ENCODE measurements at places on chromosomes 3 and 15.
A peak's percentile ranks its signal among the peaks of the same experiment; 100 is the strongest.

- no peak for DNase-seq
These were observed 64.7 kb upstream of the EPHB3 start for GRCh38 chr3:184496933-184497332.

- DNase-seq = peak; percentile 71
These were observed 17.7 kb downstream of the TTC21A start for GRCh38 chr3:39124876-39125840.

DNA sequence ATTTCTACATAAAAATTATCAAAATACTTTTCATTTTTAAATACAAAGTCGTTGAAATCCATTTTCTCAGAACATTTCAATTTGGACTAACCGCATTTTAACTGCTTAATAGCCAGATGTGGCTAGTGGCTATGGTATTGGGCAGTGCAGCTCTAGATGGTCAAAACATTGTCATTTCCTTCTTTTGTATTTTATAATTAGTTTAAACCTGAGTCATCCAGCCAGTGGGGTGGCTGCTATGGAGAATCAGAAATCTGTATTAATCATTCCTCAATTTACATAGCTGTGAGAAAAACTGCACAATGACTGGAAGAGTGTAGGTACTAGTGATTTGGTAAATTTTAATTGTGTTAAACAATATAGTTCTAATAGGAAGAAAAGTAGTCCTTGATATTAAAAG is 245.3 kb downstream of the PDZRN3 start:
- DNase-seq = no peak

GRCh38 chr3:30294241-30294667 is 312.1 kb upstream of the TGFBR2 start:
- no peak for DNase-seq

GRCh38 chr3:52181543-52181942 is 16.4 kb upstream of the ALAS1 start:
- no peak for DNase-seq

GRCh38 chr15:85277847-85278370 is 102.5 kb upstream of the AKAP13 start:
- DNase-seq = no peak

DNA sequence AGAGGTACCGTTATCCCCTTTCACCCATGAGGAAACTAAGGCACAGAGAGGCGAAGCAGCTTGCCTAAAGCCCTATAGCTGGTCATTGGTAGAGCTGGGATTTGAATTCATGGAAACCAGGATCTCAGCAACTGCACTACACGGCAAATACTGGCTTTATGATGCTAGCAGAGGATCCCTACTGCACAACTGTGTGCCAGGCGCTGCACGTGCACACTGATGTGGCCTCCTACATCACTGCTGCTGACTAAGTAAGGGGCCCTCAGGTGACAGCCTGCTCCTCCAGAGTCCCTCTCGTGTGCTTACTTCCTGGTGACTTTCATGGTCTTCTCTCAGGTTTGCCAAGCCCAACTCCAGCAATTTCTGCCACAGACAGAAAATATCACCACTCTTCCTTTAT is 3.4 kb upstream of the POLG start:
- no peak for DNase-seq

GRCh38 chr3:12611117-12611516 is 52.8 kb downstream of the RAF1 start:
- DNase-seq = no peak

GRCh38 chr3:183576487-183577107 is 21.1 kb upstream of the KLHL6 start:
- peak; percentile 17 for DNase-seq

GRCh38 chr15:56752986-56753385 is 19.7 kb upstream of the ZNF280D start:
- DNase-seq = no peak

DNA sequence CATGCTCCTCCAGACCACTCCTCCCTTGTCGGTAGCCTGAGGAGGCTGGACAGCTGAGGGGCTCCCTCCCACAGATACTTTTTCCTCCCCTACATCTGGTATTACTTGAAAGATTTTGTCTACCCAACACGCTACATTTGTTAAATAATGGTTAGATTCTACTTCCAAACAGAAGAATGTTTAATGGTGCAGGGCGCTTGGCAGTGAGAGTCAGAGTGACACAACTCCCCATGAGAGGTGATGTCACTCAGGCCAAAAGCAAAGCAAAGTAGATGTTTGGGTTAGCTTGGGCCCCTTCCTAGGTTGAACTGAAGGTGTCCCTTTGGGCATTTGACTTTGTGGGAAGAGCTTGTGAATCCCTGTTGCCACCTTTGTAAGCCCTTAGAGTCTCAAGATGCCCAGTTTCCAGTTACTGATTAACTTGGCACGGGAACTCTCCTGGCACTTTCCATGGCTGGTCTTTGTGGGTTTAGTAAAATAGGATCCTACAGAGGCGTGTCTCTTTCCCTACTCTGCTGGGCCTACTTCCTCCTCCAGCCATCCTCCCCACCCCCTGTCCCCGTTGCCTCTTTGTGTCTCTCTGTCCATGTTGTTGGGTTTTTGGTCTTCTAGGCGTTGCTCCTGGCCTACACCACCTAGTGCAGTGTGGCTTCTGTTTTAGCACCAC is 5.6 kb downstream of the LIMD1 start:
- no peak for DNase-seq

- DNase-seq = no peak
These were observed 101.5 kb upstream of the CRBN start for GRCh38 chr3:3281024-3281423.

DNA sequence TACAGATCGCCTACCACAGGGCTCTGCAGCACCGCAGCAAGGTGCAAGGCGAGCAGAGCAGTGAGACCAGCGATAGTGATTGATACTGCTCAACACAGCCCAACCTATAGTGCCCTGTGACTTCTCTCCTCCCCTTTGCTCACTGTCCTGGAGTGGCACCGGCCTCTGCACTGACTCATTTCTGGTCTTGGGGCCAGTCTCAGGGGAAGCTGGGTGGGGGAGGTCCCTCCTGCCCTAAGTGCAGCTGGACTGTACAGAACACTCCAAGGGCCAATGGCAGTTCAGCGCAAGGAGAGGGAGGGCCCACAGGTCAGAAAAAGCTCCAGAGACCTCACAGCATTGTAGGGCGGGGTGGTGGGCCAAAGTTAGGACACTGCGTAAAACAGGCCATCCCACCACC is 2.5 kb upstream of the OGG1 start:
- DNase-seq = no peak

GRCh38 chr3:191328383-191328961 is 722 bp upstream of the CCDC50 start:
- no peak for DNase-seq

GRCh38 chr15:73318463-73319351 is 50.1 kb downstream of the HCN4 start:
- peak; percentile 71 for DNase-seq

DNA sequence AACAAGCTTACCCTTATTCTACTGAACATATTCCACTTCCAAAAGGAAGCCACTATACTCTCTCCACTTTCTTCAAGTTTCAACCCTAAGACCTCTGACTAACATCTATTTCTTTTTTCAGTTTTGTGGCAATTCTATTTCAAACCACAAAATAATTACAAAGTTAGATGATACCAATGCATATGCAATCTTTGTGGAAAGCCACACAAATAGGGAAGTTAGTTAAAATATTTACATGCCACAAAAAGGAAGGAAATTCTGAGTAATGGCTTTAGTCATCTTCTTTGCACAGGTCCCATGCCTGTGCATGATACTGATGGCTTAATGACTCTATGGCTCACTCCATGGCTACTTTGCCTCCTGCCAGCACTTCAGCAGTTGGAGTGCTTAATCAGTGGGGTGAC is 57.0 kb upstream of the MCTP2 start:
- DNase-seq = no peak

GRCh38 chr3:99620976-99621375 is 17.4 kb upstream of the COL8A1 start:
- no peak for DNase-seq

DNA sequence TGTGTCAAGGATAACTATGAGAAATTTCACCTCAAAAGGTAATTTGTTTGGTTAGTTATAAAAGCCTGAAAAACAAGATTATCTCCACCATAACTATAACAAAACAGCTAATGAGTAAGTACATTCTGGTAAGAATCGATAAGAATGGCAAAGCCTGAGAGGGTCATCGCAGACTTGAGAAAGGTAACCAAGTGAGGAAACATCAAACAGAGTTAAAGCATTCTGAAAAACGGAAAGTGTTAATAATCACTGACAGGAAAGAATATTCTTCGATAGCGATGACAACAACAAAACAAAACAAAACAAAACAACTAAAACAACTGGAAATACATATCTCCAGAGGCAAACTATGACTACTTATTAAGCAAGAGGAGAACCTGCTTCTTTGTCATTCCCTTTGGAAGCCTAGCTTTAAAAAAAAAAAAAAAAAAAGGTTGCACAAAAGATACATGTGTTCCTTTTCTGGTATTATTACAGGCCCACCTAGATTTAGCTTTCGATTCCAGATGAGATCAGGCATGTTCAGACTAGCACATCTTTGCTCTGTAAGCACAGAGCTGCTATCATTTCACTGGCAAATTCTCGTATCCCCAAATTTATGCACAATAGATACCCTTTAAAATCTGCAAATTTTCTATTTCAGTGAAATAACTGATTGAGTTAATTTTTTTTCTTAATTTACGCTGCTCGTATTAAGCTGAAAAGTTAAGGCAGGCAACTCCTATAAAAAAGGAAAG is 155.6 kb downstream of the TIGIT start:
- DNase-seq = no peak

DNA sequence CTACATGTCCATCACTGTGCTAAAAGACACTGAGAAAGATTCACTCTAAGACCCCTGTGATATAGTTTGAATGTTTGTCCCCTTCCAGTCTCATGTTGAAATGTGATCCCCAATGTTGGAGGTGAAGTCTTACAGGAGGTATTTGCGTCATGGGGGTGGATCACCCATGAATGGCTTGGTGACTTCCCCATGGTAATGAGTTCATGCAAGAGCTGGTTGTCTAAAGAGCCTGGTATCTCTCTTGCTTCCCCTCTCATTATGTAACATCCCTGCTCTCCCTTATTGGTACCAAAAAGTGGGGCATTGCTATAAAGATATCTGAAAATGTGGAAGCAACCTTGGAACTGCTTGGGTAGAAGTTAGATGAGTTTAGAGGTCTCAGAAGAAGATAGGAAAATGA is 32.2 kb upstream of the FAM174B start:
- no peak for DNase-seq

GRCh38 chr15:90101130-90101968 is 919 bp downstream of the IDH2 start:
- peak; percentile 48 for DNase-seq

DNA sequence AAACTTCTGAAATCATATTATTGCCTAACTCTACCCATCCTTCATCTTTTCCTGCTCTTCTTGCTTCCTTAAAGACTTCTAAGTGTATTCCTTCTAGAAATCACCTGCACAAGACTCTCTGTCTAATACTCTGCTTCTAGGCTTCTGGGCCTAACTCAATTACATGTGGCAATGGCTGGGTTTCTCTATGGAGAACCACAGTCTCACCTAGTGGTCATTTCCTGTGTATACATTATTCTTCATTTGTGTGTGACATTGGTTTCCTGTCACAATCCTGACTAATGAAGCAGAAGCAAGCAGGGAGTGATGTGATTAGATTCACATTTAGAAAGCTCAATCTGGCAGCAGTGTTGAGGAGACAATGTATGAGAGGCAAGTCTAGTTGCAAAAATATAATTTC is 16.9 kb upstream of the CLDN1 start:
- no peak for DNase-seq

- DNase-seq = no peak
These were observed 351.0 kb upstream of the MCTP2 start for GRCh38 chr15:93880358-93880757.

DNA sequence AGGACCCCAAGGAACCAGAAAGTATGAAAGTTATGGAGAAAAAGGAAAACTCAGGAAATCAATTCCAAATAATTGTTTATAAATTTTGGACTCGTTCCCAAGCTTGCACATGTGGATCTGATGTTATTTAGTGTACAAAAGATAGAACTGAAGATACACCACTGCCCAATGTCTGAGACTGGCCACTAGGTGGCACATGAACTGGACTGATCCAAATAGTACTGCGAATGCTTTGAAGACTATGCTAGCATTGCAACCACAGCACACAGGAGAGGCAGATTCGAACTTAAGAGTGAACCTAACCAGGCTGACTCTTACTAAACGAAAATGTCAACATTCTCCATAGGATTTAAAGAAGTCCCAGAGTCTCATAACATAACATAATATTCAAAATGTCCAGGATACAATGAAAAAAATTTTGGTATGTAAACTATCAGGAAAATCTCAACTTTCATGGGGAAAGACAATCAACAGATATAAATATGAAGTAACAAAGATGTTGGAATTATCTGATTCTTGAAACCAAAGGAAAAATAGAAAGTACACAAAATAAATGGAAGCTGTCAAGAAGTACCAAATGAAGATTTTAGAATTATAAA is 596.7 kb downstream of the FGF12 start:
- peak; percentile 21 for DNase-seq

DNA sequence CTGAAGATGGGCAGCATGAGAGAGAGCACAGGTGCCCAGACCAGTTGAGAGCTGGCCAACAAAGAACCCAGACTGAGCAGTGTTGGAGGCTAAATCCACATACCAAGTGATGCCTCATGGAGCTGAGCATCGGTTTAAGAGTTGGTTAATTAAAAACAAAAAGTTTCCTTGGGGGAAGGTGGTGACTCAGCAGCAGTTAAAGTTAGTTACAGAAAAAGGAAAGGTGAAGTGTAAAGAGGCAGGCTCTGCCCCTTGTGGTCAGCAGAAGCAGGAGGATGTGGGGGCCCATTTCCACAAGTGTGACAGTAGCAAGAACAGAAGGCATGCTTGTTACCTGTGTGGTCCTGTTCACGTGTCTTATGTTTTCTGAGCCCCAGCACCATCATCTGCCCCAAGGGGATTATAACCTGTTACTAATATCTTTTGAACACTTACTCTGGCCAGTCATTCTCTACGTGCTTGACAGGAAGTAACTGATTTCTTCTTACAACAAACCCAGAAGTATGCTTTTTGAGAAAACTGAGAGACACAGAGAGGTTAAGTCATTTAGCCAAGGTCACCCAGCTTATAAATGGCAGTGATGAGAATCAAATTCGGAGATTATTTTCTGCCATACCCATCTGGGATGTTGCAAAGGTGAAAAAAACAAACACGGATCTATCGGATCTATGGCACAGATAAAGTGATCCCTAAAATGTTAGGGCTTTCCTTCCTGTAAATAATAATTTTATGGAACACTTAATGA is 91.0 kb downstream of the EPHB1 start:
- peak; percentile 18 for DNase-seq

DNA sequence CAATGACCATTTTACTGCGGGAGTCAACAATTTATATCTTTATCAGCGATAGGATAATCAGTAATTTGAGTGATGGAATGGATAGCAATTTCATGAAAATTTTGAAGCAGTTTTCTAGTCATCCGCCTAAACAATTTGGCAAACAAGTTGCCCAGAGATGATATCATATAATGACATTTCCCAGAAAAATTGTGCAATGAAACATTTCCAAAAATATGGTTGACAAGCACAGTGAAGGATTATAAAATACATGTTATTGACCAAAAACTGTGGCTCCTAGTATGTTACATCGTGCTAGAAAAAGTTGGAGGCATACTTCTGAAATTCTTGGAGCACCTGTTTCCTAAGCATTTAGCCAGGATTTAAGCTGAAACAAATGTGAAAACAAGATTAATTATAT is 145.1 kb downstream of the GHSR start:
- no peak for DNase-seq

GRCh38 chr3:60198179-60198720 is 1053.0 kb downstream of the FHIT start:
- no peak for DNase-seq
